ENCODE measurements at places on chromosomes 3 and 15.

DNA sequence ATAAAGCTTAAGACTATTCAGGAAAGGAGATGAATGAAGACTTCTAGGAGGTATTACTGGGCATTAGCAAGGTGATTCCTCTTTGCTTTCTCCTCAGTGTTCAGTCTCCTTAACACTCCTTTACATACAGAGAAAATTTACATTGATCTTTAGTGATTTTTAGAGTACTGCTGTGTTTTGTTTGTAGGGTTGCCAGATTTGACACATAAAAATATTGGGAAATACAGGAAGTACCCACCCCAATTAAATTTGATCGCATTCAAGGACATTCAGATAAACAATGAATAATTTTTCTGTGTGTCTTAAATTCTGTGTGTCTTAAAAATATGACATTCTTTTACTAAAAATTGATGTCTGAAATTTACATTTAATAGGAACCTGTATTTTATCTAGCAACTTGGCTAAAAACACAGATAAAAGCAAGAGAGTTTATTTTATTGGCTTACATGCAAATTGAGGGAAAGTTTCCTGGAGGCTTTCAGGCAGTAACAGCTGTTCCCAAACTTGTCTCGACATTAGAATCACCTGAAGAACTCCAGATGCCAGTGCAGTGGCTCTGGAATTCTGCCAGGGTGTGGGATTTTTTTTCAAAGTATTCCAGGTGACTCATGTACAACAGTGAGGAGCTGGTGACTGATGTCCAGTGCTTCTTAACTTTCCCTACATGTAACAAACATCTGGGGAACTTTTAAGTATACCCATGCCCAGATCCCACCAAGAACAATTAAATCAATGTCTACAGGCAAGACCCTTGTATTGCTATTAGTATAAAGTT, 23.4 kb upstream of the PLOD2 start:
- no peak for DNase-seq

- DNase-seq = no peak
Observed at GRCh38 chr15:32908872-32909271, 191.1 kb downstream of the GREM1 start.

- no peak for DNase-seq
Observed at GRCh38 chr3:170563712-170564423, 22.0 kb downstream of the SLC7A14 start.

GRCh38 chr3:13003608-13004007, 69.6 kb downstream of the IQSEC1 start:
- no peak for DNase-seq

- DNase-seq = no peak
Observed at GRCh38 chr15:42986693-42987342, 66.2 kb upstream of the TTBK2 start.

- no peak for DNase-seq
Observed at GRCh38 chr3:126023390-126023789, 54.4 kb downstream of the ROPN1B start.

DNA sequence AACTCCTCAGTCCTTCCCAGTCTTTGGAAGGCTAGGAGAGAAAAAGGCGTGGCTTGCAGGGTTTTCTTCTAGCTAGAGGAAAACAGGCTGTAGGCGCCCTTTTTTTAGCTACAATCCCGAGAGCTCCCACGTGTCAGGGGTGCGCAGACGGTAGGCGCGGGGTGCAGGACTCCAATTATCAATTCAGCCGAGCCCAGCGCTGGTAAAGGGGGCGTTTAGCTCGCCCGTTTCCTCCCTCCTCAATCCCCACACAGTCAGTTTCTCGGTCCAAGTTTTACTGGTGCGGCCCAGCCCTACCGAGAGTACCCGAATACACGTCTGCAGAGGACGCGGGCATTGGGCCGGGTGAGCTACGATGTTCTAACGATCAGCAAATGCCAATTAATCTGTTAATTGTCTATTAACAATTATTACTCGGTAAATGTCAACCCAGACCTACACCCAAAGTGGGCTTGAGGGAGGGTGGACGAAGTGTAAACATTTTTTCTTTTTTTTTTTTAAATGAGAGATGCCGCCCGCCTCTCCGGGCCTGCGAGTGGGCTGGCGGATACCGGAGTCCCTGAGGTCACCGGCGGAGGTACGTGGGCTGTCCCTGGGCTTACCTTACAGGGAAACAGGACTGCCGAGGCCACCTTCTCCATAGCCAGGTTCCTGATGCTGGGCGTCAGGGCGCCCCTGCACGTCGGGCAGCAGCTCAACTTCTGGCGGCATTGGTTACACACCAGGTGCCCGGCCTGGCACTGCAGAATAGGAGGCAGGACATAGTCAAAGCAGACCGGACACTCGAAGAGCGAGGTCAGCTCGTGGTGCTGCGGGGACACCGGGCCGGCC, 923 bp downstream of the SIAH2 start:
- DNase-seq = no peak

GRCh38 chr3:61323094-61323493, 71.8 kb upstream of the FHIT start:
- no peak for DNase-seq

DNA sequence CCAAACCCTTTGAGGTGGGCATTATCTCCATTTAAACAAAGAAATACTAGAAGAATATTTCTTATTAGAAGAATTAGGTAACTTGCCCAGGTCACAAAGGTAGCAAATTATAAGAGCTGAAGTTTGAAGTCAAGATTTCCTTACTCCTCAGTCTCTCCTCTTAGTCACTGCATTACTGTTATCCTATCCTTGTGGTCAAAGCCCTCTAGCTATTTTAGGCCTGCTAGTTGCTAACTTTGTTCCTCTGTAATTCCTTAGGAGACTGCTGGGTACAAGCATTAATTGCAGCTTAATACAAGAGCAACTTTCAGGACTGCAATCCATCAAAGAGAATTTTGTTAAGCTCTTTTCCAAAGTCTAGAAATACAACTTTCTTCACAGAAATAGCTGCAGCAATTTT, 528.2 kb downstream of the ZIC1 start:
- DNase-seq = no peak

DNA sequence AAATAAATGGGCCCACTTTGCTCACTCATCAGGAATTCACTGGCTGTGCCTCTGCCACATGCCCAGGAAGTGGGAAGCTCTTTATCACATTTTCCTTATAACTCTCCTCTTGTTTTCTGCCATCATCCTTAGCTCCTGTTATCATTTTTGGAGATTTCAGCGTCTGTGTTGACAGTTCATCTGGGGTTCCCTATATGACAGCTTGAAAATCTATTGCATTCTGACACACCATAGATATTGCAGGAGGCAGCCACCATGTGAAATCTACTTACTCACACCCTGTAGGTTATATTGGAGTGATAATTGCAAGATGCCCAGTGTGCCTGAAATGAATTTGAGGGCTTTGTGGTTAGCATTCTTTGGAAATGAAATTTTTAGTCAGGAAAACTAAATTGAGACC, 132.9 kb downstream of the RYR3 start:
- no peak for DNase-seq

DNA sequence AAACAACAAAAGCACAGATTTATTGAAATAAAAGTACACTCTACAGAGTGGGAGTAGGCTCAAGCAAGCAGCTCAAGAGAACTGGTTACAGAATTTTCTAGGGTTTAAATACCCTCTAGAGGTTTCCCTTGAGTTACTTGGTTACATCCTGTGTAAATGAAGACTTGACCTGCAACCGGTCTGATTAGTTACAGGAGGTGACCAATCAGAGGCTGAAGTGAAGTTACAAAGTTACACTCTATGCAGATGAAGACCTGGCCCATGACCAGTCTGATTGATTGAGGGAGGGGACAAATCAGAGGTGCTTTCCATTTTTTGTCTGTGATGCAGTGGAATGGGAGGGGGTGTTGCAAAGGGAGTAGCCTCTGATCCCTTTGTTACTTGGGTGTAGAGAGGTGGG, 723.4 kb downstream of the ZPLD1 start:
- no peak for DNase-seq

DNA sequence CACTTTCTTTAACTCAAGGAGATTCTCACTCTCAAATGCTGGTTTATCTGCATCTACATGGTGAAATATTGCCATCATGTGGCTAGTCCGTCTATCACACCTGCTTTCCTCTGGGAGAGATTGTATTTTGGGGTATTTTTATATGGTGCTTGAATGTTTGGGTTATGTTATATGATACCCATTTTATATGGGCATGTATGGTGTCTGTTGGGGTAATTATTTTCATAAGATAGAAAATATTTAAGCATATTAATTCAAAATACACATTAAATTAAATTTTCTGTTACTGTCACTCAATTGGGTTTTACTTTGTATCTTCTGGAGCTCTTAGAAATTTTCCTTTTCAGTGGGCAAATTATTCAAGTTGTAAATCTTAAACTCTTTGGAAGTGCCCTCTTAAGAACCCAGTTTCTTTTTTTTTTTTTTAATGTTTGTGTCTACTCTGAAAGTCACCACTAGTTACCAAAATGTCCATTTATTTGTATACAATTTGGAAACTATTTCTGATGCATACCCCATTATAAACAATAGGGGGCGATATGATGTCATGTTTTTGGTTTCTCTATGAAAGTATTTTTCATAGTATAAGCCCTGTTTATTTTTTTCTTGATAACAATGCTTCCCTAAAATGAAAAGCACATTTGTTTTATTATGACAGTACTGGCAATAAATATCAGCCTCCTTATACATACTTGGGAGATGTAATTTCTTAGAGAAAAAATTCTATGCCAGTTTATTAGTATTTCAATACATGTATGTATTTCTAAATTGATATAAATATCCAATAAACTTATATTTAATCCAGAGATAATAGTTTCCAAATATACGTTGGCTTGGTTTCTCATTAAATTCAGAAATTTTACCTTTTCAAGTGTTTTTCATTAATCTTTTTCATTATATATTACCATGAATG, 36.1 kb upstream of the PLSCR5 start:
- no peak for DNase-seq

GRCh38 chr15:99312228-99312627, 60.9 kb downstream of the LRRC28 start:
- no peak for DNase-seq

- no peak for DNase-seq
Observed at GRCh38 chr3:135889443-135889842, 76.1 kb upstream of the PPP2R3A start.

DNA sequence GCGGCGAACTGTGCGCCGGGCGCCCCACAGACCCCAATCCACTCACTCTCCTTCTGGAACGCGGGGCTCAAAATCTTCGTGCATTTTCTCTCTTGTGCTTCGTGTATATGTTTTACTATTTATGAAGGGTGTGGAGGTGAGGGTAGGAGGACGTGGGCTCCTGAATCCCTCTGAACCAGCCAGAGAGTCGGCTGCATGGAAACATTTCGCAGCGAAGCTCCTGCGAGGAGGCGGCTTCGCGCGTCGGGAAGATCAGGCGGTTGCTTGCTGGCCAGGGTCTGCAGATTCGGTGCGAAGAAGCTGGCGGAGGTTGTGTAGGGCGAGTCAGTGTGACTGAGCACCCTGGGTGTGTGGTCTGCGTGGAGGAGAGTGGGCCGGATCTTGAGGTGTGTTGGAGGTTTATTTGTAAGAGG, 1.1 kb downstream of the CNTN4 start:
- DNase-seq = no peak

- no peak for DNase-seq
Observed at GRCh38 chr3:42513521-42513920, 11.1 kb downstream of the VIPR1 start.

GRCh38 chr15:70323111-70323851, 225.6 kb upstream of the TLE3 start:
- DNase-seq = peak; percentile 50

DNA sequence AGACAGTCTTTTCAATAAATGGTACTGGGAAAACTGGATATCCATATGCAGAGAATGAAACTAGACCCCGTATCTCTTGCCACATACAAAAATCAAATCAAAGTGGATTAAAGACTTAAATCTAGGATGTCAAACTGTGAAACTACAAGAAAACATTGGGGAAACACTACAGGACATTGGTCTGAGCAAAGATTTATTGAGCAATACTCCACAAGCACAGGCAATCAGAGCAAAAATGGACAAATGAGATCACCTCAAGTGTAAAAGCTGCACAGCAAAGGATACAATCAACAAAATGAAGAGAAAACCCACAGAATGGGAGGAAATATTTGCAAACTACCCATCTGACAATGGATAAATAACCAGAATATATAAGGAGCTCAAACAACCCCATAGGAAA, 38.4 kb upstream of the MBNL1 start:
- DNase-seq = no peak

- no peak for DNase-seq
Observed at GRCh38 chr3:141913150-141913811, 36.8 kb downstream of the ATP1B3 start.

GRCh38 chr15:62219799-62220198, 54.7 kb upstream of the C2CD4B start:
- no peak for DNase-seq

DNA sequence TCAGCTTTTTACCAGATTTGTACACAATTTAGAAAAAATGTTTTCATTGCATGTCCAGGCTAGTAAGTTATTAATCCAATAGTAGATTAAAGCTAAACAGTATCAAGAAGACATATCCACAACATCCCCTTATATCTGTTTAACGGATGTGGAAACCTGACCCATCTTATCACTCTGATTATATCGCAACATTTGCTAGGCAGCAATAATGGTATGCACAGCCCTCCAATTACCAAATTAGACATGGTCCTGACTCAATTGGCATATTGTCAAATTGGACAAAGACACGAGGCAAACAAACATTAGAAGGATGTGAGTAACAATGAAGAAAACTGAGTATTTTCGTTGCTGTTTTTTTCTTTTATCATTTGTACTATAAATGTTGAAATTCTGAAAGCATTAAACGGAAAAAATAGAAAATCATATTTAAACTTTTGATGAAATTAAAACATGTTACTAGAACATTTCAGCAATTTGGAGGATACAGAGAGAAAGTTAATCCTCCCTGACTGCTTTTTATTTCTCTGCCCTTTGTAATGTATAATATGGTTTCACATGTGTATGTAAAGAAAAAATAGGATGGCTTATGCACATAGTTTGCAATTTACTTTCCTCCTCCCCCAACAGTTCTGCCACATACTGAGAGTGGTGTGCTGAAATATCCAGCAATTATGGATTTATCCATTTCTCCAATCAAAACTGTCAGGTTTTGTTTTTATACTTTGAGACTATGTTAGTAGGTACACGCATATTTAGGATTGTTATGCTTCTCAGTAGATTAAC, 633.7 kb downstream of the ZIC1 start:
- DNase-seq = no peak

- DNase-seq = no peak
Observed at GRCh38 chr3:87848003-87848402, 210.8 kb downstream of the CGGBP1 start.

GRCh38 chr15:78256044-78256437, 8.3 kb upstream of the DNAJA4 start:
- DNase-seq = no peak

All from DMS79 (cell line).